ENCODE measurements at places on chromosomes 3 and 15. TPM values are rescaled to one million over a fixed set of nuclear protein-coding genes. Genes with fewer than 3 reads are reported as not detected.

The SNX33 gene
- 10.6 TPM for total RNA-seq

The VIPR1 gene
- 0.15 TPM for total RNA-seq

The PGBD4 gene
- 0.74 TPM for total RNA-seq

The UTS2B gene
- total RNA-seq: 10.3 TPM

The CMTM8 gene
- 4.6 TPM for total RNA-seq

The ANKRD63 gene
- not detected for total RNA-seq

The ZCWPW2 gene
- 0.59 TPM for total RNA-seq

The STAC gene
- 22.3 TPM for total RNA-seq
